ENCODE measurements at places on chromosomes 2 and 18. TPM values are rescaled to one million over a fixed set of nuclear protein-coding genes. Genes with fewer than 3 reads are reported as not detected.

NEU2 gene
- total RNA-seq, result not detected

ANKRD30BL gene
- total RNA-seq, result not detected

GALNT14 gene
- 1.00 TPM for total RNA-seq

MYO7B gene
- total RNA-seq, result 271 TPM

SGO2 gene
- total RNA-seq, result 2.9 TPM

METTL8 gene
- 6.7 TPM for total RNA-seq

- H3K4me1 ChIP-seq, result peaks cover 6% of the 10 kb centered on the region
- H3K27me3 ChIP-seq, result no peaks in the 10 kb centered on the region
- no peak overlapping the region for H3K27ac ChIP-seq
- H3K4me3 ChIP-seq, result no peak overlapping the region
Measured at GRCh38 chr2:130796290-130796689, 40.4 kb upstream of the ARHGEF4 start.

DNA sequence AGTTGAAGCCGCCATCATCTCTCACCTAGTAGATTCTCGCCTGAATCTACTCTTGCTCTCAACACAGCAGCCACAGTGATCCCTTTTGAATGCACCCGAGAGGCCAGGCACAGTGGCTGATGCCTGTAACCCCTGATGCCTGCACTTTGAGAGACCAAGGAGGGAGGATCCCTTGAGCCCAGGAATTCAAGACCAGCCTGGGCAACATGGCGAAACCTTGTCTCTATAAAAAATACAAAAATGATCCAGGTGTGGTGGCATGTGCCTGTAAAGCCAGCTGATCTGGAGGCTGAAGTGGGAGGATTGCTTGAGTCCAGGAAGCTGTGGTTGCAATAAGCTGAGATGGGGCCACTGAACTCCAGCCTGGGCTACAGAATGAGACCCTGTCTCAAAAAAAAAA, 60.3 kb upstream of the EML4 start:
- H3K36me3 ChIP-seq, result no peaks in the 10 kb centered on the region
- no peaks in the 10 kb centered on the region for H3K4me1 ChIP-seq
- DNase-seq, result no peak
- H3K27ac ChIP-seq, result no peak overlapping the region
- H3K27me3 ChIP-seq, result no peaks in the 10 kb centered on the region
- no peak overlapping the region for H3K4me3 ChIP-seq

GRCh38 chr2:169664600-169664977, 29.6 kb downstream of the CFAP210 start:
- no peaks in the 10 kb centered on the region for H3K36me3 ChIP-seq
- H3K4me3 ChIP-seq, result no peak overlapping the region
- DNase-seq, result no peak

GRCh38 chr18:2970772-2971659, 41.9 kb downstream of the LPIN2 start:
- H3K36me3 ChIP-seq, result no peaks in the 10 kb centered on the region
- no peaks in the 10 kb centered on the region for H3K27me3 ChIP-seq
- no peak overlapping the region for H3K4me3 ChIP-seq
- H3K27ac ChIP-seq, result peak overlapping the region; percentile 59

- no peaks in the 10 kb centered on the region for H3K36me3 ChIP-seq
- no peak for DNase-seq
- H3K4me3 ChIP-seq, result no peak overlapping the region
- no peak overlapping the region for H3K27ac ChIP-seq
Measured at GRCh38 chr2:43791035-43791765, 17.4 kb downstream of the DYNC2LI1 start.

DNA sequence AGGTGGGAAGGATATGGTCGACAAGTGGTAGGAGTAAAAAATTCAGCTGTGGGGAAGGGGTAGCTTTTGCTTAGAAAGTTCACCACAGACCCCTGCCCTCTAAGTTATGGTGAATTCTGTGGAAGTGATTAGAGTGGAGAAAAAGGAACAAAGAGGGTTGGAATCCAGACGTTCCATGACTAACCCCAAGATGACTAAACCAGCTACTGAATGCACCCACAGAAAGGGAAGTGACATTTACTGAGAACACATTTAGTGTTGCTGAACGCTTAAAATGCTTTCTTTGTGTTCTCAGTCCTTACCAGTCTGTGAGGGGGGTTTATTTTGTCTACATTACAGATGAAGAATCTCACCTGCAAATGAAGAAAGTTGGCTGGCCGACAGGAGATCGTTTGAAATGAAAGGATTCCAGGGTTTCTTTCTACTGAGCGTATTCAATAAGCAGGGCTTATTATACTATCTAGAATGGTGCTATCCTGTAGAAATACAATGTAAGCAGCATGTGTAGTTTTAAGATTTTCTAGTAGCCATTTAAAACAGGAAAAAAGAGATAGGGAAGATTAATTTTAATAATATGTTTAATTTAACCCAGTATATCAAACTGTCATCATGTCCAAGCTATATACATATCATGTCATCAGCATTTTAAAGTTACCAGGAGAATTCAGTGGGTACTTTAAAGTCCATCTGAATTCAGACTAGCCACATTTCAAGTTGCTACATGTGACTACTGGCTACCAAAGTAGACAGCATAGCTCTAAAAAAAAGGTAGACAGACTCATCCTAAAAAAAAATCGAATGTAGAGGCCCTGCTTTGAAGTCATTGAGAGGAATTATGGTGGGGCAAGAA, 60.1 kb downstream of the LIMS1 start:
- H3K27me3 ChIP-seq, result no peaks in the 10 kb centered on the region
- H3K27ac ChIP-seq, result peak overlapping the region; percentile 58
- no peaks in the 10 kb centered on the region for H3K36me3 ChIP-seq
- no peak overlapping the region for H3K4me3 ChIP-seq

DNA sequence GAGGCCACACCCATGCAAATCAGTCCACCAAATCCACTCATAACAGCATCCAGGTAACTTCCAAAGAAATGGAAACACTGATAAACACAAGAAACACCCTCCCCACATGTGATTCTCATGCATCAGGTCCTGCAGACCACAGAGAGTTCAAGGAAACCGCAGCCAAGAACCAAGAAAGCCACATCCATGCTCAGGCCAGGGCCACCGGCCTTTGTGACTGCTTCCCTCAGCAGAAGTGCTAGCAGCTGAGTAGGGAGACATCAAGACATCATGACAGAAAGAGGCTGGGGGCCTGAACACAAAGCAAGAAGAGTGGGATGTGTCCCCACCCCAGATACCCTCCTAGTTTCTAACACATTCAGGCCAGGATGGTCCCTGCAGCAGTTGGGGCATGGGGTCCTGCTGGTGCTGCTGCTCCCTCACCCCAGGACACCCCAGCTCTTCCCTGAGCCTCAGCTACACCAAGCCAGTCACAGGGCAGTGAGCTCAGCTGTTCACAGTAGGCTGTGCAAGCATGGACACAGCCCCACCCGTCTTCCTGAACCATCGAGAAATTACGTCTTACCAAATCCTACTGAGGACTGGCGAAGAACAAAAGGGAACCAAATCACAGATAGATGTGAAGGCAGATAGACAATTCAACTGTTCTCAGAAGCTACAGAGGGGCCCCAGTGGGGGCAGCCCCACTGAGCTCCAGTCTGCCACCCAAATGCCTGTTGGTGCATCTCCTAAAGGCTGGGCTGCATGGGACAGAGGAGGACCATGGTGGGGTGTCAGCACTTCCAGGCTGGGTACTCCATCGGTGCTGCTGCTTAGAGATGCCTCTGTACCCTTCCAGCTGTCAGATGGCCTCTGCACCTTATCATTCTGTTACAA, 60.9 kb downstream of the HDAC4 start:
- no peak for DNase-seq
- H3K27me3 ChIP-seq, result no peaks in the 10 kb centered on the region
- H3K27ac ChIP-seq, result no peak overlapping the region
- H3K4me1 ChIP-seq, result peaks cover 14% of the 10 kb centered on the region

DNA sequence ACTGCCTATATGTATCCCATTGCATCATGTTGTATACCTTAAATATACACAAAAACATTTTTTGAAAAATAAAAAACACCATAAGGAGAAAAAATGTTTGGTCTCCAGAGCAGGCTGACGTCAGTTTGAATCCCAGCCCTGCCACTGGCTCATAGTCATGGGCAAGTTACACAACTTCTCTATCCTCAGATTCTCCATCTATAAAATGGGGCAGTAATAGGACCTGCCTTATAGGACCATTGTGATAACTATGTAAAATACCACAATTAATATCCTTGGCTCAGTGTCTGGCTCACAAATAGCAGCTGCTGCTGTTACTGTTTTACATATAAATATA, 135.6 kb downstream of the SMAD7 start:
- no peak overlapping the region for H3K4me3 ChIP-seq
- no peak for DNase-seq
- no peaks in the 10 kb centered on the region for H3K36me3 ChIP-seq
- no peak overlapping the region for H3K27ac ChIP-seq

GRCh38 chr2:191656391-191656790, 21.5 kb upstream of the NABP1 start:
- H3K27me3 ChIP-seq, result no peaks in the 10 kb centered on the region
- no peaks in the 10 kb centered on the region for H3K4me1 ChIP-seq
- H3K27ac ChIP-seq, result no peak overlapping the region
- no peak overlapping the region for H3K4me3 ChIP-seq

GRCh38 chr2:101900375-101900774, 91.4 kb upstream of the IL1R2 start:
- H3K27ac ChIP-seq, result no peak overlapping the region
- no peak overlapping the region for H3K4me3 ChIP-seq
- no peaks in the 10 kb centered on the region for H3K4me1 ChIP-seq
- H3K36me3 ChIP-seq, result no peaks in the 10 kb centered on the region
- H3K27me3 ChIP-seq, result no peaks in the 10 kb centered on the region
- no peak for DNase-seq

- H3K27ac ChIP-seq, result no peak overlapping the region
- H3K27me3 ChIP-seq, result no peaks in the 10 kb centered on the region
- no peak for DNase-seq
- H3K4me3 ChIP-seq, result no peak overlapping the region
- H3K36me3 ChIP-seq, result no peaks in the 10 kb centered on the region
- no peaks in the 10 kb centered on the region for H3K4me1 ChIP-seq
Measured at GRCh38 chr2:207045531-207045930, 106.2 kb downstream of the CPO start.
